ENCODE measurements at places on chromosomes 3 and 15. TPM values are rescaled to one million over a fixed set of nuclear protein-coding genes. Genes with fewer than 3 reads are reported as not detected.

PARL gene
- 61.7 TPM for polyA plus RNA-seq

MORC1 gene
- not detected for polyA plus RNA-seq

LOXL1 gene
- 7.4 TPM for polyA plus RNA-seq

DNAJA4 gene
- 16.8 TPM for polyA plus RNA-seq

PPP1R14D gene
- polyA plus RNA-seq: 211 TPM

RARB gene
- 2.4 TPM for polyA plus RNA-seq

TMEM266 gene
- polyA plus RNA-seq: not detected

MIX23 gene
- polyA plus RNA-seq: 43.2 TPM

DNA sequence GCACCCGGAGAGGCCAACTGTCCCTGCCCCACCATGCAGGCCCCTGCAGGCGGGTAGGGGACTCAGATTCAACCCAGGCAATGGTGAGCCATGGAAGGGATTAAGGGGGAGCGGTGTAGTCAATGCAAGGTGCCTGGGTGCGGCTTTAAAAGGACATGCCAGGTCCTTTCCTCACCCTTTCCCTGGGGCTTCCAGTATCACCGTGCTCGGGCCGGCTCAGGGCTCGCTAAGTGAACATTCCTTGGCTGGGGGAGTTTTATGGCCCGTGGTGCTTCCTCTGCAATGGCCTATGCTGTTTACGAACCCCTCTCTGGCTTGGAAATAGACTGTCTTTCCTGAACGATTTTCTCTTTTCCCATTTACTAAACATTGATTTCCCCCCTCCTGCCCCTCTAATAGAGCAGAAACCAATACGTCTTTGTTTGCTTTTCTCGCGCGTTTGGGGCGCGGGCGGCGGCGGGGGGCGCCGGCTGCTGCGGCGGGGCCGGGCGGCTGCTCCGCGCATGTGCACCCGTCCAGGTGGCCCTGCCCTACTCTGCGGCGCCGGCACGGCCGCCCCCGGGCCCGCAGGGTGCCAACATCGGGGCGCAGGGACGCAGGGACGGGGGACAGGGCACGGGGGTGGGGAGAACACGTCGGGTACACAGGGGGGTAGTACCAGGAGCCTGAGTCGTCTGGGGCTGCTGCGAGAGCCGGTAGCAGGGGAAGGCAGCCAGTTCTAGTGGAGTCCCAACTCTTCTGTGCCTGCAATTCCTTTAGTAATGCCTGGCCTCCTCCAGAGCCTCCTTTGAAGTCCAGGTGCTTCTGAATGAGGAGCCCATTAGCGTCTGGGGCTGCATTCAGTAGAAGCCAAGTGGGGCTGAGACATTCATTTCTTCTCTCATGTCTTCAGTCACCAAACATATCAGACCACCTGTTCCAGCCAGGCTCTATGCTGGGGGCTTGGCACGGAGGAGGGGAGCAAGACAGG, 26.9 kb upstream of the CACNA2D2 start:
- no peak for DNase-seq

DNA sequence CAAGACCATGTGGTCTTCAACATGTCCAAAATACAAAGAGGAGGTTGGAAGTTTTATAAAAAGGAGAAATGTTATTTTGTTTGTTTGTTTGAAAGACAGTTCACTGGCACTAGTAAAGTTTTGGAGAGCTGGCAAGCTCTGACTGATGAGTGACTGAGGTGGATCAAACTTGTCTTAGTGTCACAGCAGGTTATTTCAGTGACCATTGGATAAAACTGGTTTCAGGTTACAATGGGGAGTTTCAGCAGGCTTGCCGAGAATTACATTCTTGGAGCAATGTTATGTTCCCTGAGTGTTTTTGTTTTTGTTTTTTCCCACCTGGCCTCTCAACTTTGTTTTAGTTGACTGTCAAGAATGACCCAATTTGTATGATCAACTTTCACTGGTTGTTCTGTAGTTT, 414.5 kb upstream of the ARHGEF26 start:
- DNase-seq: no peak

GRCh38 chr3:26406636-26407035, 215.9 kb upstream of the LRRC3B start:
- no peak for DNase-seq

DNA sequence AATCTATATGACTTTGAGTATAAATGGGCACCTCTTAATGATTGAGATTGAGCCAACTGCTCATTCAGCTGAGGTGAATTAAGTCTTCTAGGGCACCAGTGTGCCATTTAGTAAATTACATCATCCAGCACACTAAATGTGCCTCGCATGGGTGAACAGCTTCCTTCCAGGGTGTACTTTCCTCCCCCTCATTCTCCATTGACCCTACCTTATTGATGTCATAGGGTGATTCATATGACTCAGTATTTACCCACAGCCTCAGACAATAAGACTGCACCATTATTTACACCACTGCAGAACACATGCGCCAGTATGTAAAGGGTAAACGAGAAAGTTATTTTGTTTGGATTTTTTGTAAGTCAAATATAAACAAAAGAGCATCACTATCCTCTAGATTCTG, 185.2 kb upstream of the ARL6 start:
- DNase-seq: no peak

- no peak for DNase-seq
These were observed 95.1 kb upstream of the MEX3B start for GRCh38 chr15:82140886-82141285.

- DNase-seq: no peak
These were observed 270.7 kb upstream of the LRTM1 start for GRCh38 chr3:55198554-55198953.

DNA sequence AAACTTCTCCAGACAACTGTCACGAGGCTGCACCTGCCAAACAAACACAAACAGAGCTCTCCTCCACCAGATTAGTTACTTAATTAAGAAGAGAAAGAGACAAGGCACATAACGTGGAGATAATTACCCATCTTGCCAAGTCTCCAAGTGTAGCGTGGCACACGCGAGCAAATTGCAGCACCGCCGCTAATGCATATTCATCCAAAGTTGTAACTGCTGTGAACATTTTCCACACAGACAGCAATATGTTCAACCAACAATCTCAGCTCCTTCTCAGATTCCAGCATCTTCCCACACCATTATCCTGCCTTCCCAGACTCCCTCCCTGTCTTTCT, 309.6 kb upstream of the TLE3 start:
- no peak for DNase-seq

DNA sequence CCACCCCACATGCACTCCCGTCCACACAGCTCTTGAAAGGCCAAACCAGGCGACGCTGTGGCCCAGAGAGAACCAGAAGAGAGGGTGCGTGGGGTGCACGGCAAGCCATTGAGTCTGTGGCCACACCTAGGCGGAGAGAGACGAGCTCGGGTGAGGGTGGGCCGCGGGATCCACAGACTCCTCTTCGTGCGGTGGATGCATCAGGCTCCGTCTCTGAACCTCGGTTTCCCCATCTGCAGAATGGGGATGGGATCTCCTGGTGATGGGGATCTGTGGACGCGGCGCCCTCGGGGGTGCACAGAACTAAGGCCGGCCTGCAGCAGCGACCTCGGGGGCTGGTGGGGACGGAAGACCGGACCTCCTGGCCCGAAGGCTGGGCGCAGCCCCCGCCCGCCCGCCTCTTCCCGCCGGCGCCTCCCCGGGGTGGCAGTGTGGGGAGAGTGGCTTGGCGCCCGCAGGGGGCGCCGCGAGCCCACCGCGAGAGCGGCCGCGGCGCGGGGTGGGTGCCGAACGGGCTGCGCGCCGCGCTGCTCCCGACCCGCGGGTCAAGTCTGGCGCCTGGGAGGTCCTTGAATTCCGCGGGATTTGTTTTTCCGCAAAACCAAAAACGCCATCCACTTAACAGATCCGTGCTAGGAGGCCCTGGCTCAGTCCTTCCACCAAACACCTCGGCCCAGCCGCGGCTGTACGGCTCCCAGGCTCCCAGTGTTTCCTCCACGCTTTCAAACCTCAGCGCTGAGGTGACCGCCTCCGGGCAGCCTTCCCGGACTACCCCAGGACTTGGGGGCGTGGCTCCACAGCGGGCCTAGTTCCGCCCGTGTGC, 13.2 kb upstream of the ADPGK start:
- DNase-seq: no peak

DNA sequence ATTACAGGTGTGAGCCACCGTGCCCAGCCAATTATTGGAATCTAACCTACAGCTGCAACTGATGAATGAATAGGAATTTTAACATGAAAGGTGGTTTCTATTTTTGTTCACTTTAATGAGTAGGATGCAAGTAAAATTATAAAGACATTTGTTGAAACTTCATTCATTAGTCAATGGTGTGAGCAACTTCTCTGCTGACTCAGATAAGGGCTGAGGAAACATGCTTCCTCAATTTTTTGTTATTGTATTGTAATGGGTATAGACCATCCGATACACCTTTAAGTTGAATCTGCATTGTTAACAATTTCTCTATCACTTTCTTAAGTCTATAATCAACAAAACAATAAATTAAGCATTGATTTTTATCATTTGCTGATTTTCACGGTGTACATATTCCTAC, 127.8 kb downstream of the STAG1 start:
- no peak for DNase-seq

DNA sequence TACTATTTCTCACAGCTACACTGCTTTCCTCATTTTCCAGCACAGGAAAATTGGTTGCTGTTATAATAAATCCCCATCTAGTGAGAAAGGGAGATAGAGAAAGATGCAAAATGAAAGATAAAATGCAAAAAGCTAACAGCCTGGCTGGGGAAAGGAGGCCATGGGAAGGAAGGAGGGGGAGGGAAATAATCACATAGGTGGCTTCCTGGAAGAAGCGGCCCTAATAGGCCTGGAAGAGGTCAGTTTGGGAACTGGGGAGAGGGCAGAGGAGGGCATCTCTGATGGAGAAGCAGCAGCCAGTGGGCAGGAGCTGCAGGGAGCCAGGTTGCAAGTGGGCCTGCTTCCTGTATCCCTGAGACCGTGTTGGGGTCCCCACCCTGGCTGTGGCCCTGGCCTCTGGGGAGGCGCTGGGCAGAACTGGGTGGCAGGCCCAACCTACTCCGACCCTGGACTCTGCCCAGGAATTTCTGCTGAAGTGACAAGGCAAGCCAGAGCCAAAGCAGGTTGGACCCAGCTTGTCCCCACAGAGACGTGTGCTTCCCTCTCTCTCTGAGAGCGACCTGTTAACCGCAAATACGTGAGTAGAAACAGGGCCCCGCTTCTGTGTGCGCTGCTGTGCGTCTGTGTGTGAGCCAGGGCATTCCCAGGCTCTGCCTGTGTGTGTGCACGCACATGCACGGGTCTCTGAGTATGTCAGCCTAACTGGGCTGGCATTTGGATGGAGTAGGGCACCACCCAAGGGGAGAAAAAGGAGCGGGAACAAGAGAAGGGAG, 1.9 kb downstream of the SLC28A1 start:
- no peak for DNase-seq

- DNase-seq: peak; percentile 55
These were observed 17.1 kb upstream of the SKIC8 start for GRCh38 chr15:78316283-78317083.

GRCh38 chr3:47015151-47015550, 35.7 kb downstream of the NBEAL2 start:
- no peak for DNase-seq

GRCh38 chr15:34701536-34701935, 53.3 kb downstream of the GJD2 start:
- DNase-seq: no peak
